ENCODE measurements at places on chromosomes 12 and 14.

- no peak for DNase-seq
These were observed 502.7 kb downstream of the BCL11B start for GRCh38 chr14:98769326-98769725.

GRCh38 chr14:102537981-102538601 lies 28.5 kb upstream of the ANKRD9 start:
- DNase-seq: no peak

- DNase-seq: no peak
These were observed 180.5 kb downstream of the FBXL14 start for GRCh38 chr12:1413930-1414329.

GRCh38 chr12:1502379-1502720 lies 92.0 kb downstream of the FBXL14 start:
- peak; percentile 52 for DNase-seq

GRCh38 chr12:48115957-48116356 lies 3.2 kb upstream of the PFKM start:
- DNase-seq: no peak

DNA sequence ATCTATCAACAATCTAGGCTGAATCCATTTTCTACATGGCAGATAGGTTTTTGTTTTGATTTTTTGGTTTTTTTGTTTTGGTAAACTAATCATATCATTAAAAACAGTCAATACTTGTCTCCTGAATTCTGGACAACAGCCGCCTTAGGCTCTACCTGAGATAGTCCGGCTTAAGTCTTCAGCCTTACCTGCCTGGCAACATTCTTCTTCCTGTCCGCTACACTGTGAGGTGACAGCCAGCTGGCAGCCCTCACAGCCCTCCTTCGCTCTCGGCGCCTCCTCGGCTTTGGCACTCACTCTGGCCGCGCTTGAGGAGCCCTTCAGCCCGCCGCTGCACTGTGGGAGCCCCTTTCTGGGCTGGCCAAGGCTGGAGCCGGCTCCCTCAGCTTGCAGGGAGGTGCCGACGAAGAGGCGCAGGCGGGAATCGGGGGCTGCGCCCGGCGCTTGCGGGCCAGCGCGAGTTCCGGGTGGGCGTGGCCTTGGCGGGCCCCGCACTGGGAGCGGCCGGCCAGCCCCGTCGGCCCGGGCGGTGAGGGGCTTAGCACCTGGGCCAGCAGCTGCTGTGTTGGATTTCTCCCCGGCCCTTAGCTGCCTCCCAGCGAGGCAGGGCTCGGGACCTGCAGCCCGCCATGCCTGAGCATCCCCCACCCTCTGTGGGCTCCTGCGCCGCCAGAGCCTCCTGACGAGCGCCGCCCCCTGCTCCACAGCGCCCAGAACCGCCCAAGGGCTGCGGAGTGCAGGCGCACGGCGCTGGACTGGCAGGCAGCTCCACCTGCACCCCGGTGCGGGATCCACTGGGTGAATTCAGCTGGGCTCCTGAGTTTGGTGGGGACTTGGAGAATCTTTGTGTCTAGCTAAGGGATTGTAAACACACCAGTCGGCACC lies 49.0 kb downstream of the MDGA2 start:
- peak; percentile 65 for DNase-seq

- no peak for DNase-seq
These were observed 9.2 kb downstream of the MYO1A start for GRCh38 chr12:57040750-57041149.

GRCh38 chr14:28661171-28661772 lies 105.3 kb upstream of the FOXG1 start:
- DNase-seq: no peak

- no peak for DNase-seq
These were observed 385.3 kb upstream of the DDHD1 start for GRCh38 chr14:53538316-53538881.

GRCh38 chr12:32298917-32299316 lies 100.4 kb upstream of the FGD4 start:
- DNase-seq: no peak

- DNase-seq: no peak
These were observed 1358.8 kb upstream of the TMEM132C start for GRCh38 chr12:126907900-126908764.

DNA sequence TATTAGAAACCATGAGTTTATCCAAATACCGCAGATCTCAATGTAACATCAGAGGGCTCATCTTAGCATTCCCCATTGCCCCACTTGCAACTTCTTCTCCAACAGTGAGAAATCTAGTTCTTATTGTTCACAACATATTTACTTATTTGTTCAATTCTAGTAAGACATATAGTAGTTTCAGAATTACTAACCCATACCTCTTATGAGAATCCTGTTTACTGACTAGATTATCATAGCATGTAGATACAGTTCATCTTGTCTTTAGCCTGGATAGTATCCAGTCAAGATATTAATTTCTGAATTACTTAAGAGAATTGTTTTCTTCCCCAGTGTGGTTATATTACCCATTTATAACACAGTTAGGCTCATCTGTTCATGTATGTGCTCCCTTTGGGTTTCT lies 80.6 kb downstream of the NIN start:
- no peak for DNase-seq

GRCh38 chr14:98634043-98634820 lies 637.8 kb downstream of the BCL11B start:
- DNase-seq: no peak

DNA sequence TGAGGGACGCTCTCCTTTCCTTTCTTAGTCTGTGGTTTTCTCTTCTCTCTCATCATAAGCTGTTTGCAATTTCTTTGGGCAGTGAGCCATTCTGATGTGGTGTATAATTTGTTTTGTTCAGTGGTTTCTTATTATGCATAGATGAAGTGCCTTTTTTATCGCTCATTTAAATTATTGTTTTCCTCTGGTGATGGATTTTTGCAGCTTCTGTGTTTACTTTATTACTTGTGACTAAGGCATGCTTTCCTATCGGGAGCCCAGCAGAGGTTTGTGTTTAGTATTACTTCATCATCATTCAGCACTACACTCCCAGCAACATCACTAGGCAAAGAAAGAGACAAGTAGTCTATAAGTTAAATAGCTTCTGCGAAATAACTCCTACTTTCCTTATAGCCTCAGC lies 586.6 kb upstream of the NOVA1 start:
- DNase-seq: peak; percentile 52

GRCh38 chr14:53146739-53147138 lies 6.4 kb downstream of the DDHD1 start:
- no peak for DNase-seq

- no peak for DNase-seq
These were observed 24.7 kb downstream of the RTRAF start for GRCh38 chr14:52013984-52014600.

DNA sequence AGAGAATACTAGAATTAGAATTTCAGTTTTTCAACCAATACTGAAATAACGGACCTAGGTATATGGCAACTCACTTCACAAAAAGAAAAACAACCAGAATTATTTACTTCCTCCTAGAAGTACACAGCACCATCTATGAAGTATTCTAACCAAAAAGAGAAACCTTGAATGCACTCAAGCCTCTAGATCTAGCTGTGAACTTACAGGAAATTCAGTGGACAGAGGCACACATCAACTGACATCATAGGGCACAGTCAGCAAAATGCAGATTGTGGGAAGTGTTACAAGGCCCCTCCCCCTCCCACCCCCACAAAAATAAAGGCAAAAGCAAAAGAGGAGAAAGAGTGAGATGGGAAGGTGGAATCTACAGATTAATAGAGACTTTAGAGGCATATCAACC lies 102.4 kb downstream of the TMTC1 start:
- DNase-seq: no peak

GRCh38 chr12:96302687-96303310 lies 97.4 kb downstream of the CDK17 start:
- DNase-seq: no peak

- no peak for DNase-seq
These were observed 8.8 kb downstream of the RASSF3 start for GRCh38 chr12:64618953-64619590.

DNA sequence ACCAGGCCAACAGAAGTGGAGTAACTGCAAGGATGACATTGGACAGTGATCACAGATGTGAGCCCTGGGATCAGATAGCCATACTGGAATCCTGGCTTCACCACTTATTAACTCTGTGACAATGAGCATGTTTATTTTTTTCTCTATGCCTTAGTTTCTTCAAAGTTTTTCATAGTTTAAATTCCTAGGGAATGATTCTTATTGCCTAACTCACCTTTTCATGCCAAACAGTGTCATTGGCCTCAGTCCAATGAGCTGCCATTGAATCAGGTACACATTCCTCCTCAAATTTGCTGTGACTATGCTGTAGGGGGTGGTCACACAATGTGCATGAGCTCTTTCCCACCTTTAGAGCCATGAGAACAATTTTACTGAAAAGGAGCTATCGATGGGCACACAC lies 342.3 kb downstream of the SYT1 start:
- no peak for DNase-seq

GRCh38 chr12:83092129-83092528 lies 405.4 kb downstream of the TMTC2 start:
- DNase-seq: no peak

- no peak for DNase-seq
These were observed 30.1 kb downstream of the NTF3 start for GRCh38 chr12:5461966-5462365.

DNA sequence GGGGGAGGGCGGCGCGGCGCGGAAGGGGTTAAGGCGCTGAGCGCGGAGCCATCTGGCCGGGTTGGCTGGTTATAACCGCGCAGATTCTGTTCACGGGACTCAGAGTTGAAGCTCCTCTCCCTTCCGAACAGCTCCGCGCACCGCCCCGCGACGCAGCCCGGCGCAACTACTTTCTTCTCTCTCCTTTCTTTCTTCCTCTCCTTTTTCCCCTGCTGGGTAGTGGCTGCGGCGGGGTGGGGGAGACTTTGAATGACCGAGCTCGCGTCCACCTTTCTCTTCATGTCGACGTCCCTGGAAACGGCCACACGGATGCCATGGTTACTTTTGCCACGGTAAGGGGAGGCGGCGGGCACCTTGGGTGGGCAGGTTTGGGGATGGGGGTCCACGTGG lies at the start of gene NTF3:
Gene NTF3, plus strand, starts transcription at position 98 of the 390 bp plus-strand sequence. Its CDS starts 217 bp downstream, at position 315.
- DNase-seq: peak; percentile 44

DNA sequence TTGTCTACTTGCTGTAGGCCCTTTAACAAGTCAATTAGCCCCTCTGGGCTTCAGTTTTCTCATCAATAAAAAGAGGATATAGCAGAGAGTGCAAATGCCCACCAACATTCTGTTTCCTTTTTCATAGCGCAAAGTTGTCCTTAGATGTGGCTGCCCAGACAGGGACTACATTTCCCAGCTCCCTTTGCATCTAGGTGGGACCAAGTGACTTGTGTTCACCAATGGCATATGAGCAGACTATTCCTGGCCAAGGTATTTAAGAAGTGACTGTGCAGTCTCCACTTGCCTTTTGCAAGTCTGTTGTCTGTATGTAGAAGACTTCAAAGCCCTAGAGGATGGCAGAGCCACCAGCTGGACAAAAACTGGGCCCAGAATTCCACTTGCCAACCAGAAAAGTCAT lies 59.7 kb downstream of the DAO start:
- DNase-seq: no peak

DNA sequence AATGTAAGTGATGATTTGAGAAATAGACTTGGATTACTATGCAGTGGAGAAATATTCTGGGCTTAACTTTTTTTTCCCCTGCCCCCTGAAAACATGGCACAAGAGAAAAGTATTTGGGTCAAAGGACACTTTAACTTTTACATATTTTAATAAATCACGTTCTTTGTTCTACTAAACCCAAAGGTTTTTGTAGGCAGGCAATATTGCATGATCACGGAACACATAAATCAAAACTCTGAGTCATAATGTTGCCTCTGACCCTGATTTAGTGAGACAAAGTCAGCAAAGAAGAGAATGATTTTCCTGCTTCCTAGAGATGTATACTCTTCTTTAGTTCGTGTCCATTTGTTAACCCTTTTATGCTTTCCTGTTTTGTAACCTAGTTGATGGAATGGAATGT lies 38.0 kb downstream of the ABCD2 start:
- no peak for DNase-seq

- DNase-seq: no peak
These were observed 113.5 kb downstream of the MNAT1 start for GRCh38 chr14:60848066-60848465.

- DNase-seq: no peak
These were observed 217.4 kb downstream of the ZFP36L1 start for GRCh38 chr14:68575426-68575825.

DNA sequence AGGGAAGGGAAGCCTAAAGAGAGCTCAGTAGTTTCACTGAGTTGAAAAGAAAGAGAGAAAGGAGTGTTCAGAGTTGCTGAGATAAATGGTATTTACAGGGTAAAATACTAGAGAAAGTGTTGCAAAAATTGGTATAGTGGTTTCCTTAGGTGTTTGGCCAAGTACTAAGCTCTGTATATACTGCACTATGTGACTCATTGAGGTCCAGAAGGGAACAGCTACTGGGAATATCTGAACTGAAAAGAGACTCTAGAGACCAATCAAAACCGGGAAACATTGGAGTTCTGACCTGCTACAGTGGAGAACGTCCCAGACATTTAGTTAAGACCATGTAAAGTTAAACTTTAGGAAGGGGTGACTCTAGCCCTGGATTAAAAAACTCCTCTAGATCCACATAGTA lies 42.7 kb upstream of the ALX1 start:
- DNase-seq: no peak

GRCh38 chr12:117646520-117646919 lies 285.1 kb upstream of the NOS1 start:
- DNase-seq: peak; percentile 95

DNA sequence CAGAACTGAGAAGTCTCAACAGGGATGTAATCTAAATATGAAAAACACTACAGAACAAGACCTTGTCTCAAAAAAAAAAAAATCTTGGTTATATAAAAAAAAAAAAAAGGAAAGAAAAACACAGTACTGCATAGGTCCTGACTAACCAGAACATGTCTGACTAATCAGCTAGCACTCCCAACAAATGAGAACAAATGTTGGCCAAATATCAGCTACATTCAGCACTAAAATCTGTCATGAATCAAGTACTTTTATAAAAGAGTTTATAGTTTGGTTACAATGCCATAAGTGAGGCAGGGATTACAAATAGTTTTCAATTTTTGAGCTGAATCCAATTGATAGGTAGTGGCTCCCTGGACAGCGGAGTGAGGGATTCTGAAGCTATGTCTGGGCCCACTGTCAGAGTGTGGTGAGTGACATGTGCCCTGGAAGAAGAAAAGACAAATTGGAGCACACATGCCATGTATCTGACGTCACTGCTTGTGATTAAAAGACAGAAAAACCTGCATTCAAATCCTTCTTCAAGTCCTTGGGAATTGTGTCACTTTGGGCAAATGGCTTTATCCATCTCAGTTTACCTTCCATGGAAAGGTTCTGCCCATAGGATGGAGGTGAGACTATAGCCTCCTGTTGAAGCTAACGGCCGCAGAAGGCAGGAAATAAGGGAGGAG lies 5.6 kb upstream of the FAM234B start:
- DNase-seq: no peak

GRCh38 chr14:74981462-74981782 lies 21.3 kb upstream of the EIF2B2 start:
- no peak for DNase-seq

Data from NCI-H1105 treated with DMSO at 0.1 percent for 48 hours (cell line).